Natural killer cell (primary cell): ENCODE measurements at places on chromosomes 7 and 10. TPM values are rescaled to one million over a fixed set of nuclear protein-coding genes. Genes with fewer than 3 reads are reported as not detected.
A peak's percentile ranks its signal among the peaks of the same experiment; 100 is the strongest.

- no peak overlapping the region for H3K27ac ChIP-seq
- no peak for DNase-seq
Measured at GRCh38 chr10:47111329-47111862, 188.6 kb upstream of the GDF10 start.

- H3K4me1 ChIP-seq: no peaks in the 10 kb centered on the region
- no peaks in the 10 kb centered on the region for H3K36me3 ChIP-seq
- no peak for DNase-seq
- no peak overlapping the region for H3K27ac ChIP-seq
- no peaks in the 10 kb centered on the region for H3K27me3 ChIP-seq
- no peak overlapping the region for H3K4me3 ChIP-seq
Measured at GRCh38 chr7:31758755-31759154, 71.7 kb downstream of the PPP1R17 start.

The PTPRZ1 gene
- not detected for total RNA-seq

DNA sequence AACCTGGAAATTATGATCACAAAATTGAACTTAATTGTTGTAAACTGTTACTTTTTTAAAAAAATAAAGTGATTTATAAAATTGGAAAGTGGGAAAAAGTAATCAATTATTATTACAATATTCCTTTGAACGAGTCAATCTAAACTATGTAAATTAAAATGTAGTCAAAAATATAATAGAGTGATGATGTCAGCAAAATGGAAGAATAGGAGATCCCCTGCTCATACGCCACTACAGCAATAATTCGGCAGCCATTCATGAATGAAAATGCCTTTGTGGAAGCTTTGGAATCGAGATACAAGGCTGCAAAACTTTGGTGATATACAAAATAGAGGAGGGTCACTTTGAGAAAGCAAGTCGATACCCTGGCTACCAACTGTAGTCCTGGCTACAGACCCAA is 36.4 kb upstream of the PCDH15 start:
- DNase-seq: no peak
- no peaks in the 10 kb centered on the region for H3K27me3 ChIP-seq
- no peaks in the 10 kb centered on the region for H3K36me3 ChIP-seq
- H3K4me3 ChIP-seq: no peak overlapping the region

DNA sequence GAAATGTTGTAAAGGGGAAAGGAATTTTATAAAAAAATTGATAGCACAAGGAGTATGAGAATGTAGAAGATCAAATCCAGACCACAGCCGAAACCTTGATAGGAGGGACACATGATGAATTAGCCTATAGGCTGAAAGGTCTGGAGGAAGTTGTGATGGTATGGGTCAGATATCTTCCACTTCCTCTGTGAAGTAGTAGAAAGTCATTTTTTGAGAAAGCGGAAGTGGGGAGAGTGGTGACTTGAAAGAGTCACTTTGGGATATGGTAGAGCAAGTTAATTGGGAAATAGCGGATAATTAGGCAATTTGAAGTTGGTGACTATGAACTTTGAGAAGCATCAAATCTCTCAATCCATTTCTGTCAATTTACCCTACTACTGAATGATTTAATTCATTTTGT is 99.4 kb downstream of the GRM8 start:
- H3K4me1 ChIP-seq: no peaks in the 10 kb centered on the region
- no peak overlapping the region for H3K4me3 ChIP-seq
- H3K36me3 ChIP-seq: no peaks in the 10 kb centered on the region
- no peak for DNase-seq
- no peak overlapping the region for H3K27ac ChIP-seq

DNA sequence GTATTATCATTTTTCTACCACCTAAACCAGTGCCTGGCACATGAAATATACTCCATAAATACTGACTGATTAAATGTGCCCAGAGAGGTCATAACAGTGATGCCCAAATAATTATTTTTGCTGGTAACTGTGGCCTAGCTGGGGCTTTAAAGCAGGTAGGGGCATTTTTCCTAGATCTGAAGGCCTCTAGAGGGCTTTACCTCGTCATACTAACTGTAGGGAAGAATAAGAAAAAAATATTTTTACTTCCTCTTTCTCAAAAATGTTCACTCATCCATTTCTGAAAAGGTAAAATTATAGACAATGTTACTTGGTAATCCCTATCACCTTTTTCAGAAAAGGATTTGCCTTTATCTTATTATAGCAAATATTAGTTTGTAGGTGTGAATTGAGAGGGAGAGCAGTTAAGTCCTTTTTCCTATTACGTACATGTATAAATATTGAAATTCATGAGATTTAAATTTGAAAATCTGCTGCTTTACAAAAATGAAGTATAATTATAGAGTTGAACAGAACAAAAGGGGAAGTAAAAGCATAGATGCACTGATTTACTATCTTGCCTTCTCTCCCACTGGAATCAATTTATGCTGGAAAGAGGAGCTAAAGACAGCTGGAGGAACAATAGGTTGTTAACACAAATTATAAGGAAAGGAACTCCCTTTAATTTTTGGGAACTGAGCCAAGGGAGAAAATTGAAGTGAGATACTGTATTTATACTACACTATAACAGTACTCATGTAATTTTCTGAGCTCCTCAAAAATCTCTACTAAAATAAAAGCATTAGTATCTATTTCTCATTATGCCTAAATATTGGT is 71.5 kb upstream of the NOBOX start:
- H3K36me3 ChIP-seq: no peaks in the 10 kb centered on the region
- H3K4me3 ChIP-seq: no peak overlapping the region
- H3K4me1 ChIP-seq: no peaks in the 10 kb centered on the region
- DNase-seq: no peak
- H3K27ac ChIP-seq: no peak overlapping the region

The C10orf105 gene
- total RNA-seq: 0.14 TPM

The RARRES2 gene
- not detected for total RNA-seq

GRCh38 chr10:60236869-60237524 is 152.7 kb downstream of the ANK3 start:
- peak overlapping the region; percentile 26 for H3K4me3 ChIP-seq
- no peaks in the 10 kb centered on the region for H3K27me3 ChIP-seq
- H3K36me3 ChIP-seq: no peaks in the 10 kb centered on the region
- peaks cover 5% of the 10 kb centered on the region for H3K4me1 ChIP-seq

GRCh38 chr7:147418966-147419365 is 1171.6 kb upstream of the C7orf33 start:
- no peak overlapping the region for H3K27ac ChIP-seq
- H3K4me1 ChIP-seq: no peaks in the 10 kb centered on the region
- no peaks in the 10 kb centered on the region for H3K36me3 ChIP-seq
- H3K27me3 ChIP-seq: no peaks in the 10 kb centered on the region
- H3K4me3 ChIP-seq: no peak overlapping the region

The PIP gene
- not detected for total RNA-seq

DNA sequence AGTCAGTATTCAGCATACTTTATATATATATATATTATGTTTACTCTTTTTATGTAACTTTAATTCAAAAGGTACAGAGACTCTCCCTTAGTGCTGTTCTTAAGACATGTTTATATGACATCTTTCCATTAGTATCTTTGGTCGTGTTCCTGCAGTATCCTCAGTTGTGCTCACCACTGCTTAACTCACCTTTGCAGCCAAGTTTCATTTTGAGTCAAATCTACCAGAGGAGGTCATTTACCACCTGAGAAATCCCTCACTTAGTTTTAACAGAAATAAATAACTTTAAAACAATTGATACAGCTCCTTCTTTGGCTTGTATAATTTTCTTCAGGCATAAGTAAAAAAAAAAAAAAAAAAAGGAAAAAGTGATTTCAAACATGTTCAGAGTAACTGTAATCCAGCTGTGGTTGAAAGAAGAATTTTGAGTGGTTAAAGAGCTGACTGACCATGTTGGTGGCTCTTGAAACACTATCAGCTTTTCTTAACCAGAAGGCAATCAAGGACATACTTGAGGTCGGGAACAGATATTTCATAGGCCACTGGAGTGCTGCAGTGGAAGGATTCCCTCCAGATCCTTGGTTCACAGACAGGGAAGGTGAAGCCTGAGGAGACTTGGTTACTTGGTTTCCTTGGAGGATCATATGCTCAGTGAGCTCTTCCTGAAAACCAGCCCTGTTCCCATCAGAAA is 116.8 kb downstream of the AUTS2 start:
- H3K36me3 ChIP-seq: no peaks in the 10 kb centered on the region
- no peaks in the 10 kb centered on the region for H3K4me1 ChIP-seq
- no peak overlapping the region for H3K27ac ChIP-seq

- DNase-seq: no peak
- H3K27ac ChIP-seq: no peak overlapping the region
- no peaks in the 10 kb centered on the region for H3K36me3 ChIP-seq
- peaks cover 24% of the 10 kb centered on the region for H3K4me1 ChIP-seq
- H3K4me3 ChIP-seq: no peak overlapping the region
Measured at GRCh38 chr10:35133586-35133985, 6.9 kb downstream of the CREM start.

GRCh38 chr7:1359051-1359400 is 100.2 kb downstream of the MICALL2 start:
- no peaks in the 10 kb centered on the region for H3K36me3 ChIP-seq
- no peaks in the 10 kb centered on the region for H3K27me3 ChIP-seq
- H3K4me3 ChIP-seq: no peak overlapping the region
- no peak overlapping the region for H3K27ac ChIP-seq

- no peak for DNase-seq
- no peak overlapping the region for H3K4me3 ChIP-seq
- no peaks in the 10 kb centered on the region for H3K36me3 ChIP-seq
- H3K27me3 ChIP-seq: no peaks in the 10 kb centered on the region
- H3K4me1 ChIP-seq: no peaks in the 10 kb centered on the region
- no peak overlapping the region for H3K27ac ChIP-seq
Measured at GRCh38 chr7:18345641-18346234, 149.8 kb upstream of the HDAC9 start.

The CCL26 gene
- not detected for total RNA-seq

- no peak overlapping the region for H3K4me3 ChIP-seq
- no peaks in the 10 kb centered on the region for H3K27me3 ChIP-seq
- no peak overlapping the region for H3K27ac ChIP-seq
- H3K4me1 ChIP-seq: no peaks in the 10 kb centered on the region
- no peaks in the 10 kb centered on the region for H3K36me3 ChIP-seq
Measured at GRCh38 chr10:23280419-23281043, 64.1 kb downstream of the C10orf67 start.

GRCh38 chr10:33706191-33706590 is 371.7 kb upstream of the NRP1 start:
- H3K36me3 ChIP-seq: no peaks in the 10 kb centered on the region
- no peak overlapping the region for H3K27ac ChIP-seq
- no peak for DNase-seq

The LRIT1 gene
- not detected for total RNA-seq

- no peaks in the 10 kb centered on the region for H3K27me3 ChIP-seq
- H3K27ac ChIP-seq: no peak overlapping the region
- H3K4me1 ChIP-seq: no peaks in the 10 kb centered on the region
- no peak for DNase-seq
- H3K36me3 ChIP-seq: no peaks in the 10 kb centered on the region
Measured at GRCh38 chr10:228366-228765, 93.1 kb downstream of the ZMYND11 start.

The CAV2 gene
- total RNA-seq: not detected

DNA sequence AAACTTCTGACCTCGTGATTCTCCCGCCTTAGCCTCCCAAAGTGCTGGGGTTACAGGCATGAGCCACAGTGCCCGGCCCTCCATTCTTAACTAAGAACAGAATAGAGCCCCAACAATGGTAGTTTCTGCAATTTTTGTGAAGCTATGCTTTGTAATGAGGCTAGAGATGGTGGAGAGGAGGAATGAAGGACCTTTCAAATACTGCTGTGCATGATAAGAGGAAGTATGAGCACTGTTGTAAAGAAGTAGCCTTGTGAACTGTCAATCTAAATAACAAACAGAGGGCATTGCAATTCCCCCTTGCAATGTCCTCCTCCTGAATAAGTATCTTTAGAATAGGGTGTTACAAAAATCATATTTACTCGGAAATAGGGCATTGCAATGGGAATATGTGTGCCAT is 70.2 kb downstream of the EVX1 start:
- DNase-seq: no peak
- no peak overlapping the region for H3K4me3 ChIP-seq
- H3K36me3 ChIP-seq: no peaks in the 10 kb centered on the region
- H3K4me1 ChIP-seq: no peaks in the 10 kb centered on the region

DNA sequence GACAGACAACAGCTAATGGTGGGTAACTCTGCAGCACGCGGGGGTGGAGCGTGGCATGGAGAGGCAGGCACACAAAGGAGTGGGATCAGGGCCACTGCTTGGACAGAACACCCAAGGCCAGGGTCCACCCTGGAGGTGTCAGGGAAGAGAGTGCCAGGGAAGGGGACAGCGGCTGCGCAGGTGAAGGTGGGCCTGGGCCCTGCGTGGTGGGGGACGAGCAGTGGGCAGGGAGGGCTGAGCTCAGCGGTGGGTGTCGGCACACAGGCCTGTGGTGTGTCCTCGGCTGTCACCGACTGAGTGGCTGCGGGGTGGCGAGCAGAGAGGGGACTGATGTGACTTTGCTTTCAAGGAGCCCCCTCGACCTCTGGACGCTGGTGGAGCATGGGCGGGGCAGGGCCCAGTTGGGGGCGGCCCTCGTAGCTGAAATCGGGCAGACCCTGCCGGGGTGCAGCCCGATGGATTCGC is 8.4 kb upstream of the SCART1 start:
- no peak for DNase-seq
- H3K36me3 ChIP-seq: no peaks in the 10 kb centered on the region
- H3K27me3 ChIP-seq: peaks cover 3% of the 10 kb centered on the region
- no peak overlapping the region for H3K27ac ChIP-seq
- no peak overlapping the region for H3K4me3 ChIP-seq

DNA sequence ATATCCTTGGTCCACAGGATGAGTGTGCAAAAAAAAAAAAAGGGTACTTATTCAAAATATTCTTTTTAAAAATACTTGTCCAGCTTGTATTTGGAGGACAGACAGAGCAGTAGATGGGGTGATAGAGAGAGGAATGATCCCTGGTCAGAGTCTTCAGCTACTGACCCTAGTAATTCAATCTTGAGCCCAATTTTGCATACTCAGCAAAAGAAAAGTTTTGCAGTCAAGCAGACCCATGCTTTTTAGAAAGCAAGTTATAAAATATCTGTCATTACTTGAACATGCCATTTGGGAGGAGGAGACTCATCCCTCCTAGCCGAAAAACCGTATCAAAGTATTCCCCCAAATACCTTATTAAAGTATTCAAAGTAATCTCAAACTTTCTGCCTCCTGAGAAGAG is 585.0 kb downstream of the KCNMA1 start:
- H3K27me3 ChIP-seq: no peaks in the 10 kb centered on the region
- H3K4me3 ChIP-seq: no peak overlapping the region
- H3K36me3 ChIP-seq: no peaks in the 10 kb centered on the region
- no peak overlapping the region for H3K27ac ChIP-seq

GRCh38 chr10:45418849-45419675 is 45.0 kb downstream of the ALOX5 start:
- no peaks in the 10 kb centered on the region for H3K27me3 ChIP-seq
- H3K4me3 ChIP-seq: peak overlapping the region; percentile 67
- H3K4me1 ChIP-seq: peaks cover 56% of the 10 kb centered on the region
- no peaks in the 10 kb centered on the region for H3K36me3 ChIP-seq
- peak; percentile 52 for DNase-seq

The POLR2J2 gene
- 49.4 TPM for total RNA-seq

DNA sequence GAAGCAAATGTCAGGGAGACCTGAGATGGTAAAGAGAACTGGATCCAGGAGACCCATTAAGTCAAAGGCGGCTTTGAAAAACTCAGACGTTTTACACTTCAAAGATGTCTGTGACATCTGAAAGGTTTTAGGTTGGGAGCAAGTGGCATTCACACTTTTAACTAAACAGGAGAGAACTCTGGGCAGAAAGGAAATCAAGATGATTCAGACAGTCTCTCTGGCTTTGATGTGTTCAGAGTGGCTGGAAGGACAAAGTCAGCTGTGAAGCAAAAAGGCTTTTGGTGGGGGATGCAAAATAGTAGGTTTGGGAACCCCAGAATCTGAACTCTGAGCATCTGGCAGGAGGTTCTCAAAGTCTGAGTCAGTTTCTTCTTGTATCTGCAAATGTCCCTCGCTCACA is 66.6 kb downstream of the PRKCQ start:
- peaks cover 46% of the 10 kb centered on the region for H3K36me3 ChIP-seq
- H3K4me3 ChIP-seq: no peak overlapping the region
- peak; percentile 72 for DNase-seq
- peaks cover 24% of the 10 kb centered on the region for H3K4me1 ChIP-seq
